ENCODE measurements at places on chromosomes 4 and X.

- DNase-seq = no peak
Measured at GRCh38 chr4:153576443-153576774, 107.7 kb upstream of the TLR2 start.

- DNase-seq = no peak
Measured at GRCh38 chrX:130174045-130174704, 2.4 kb downstream of the RAB33A start.

GRCh38 chr4:20840648-20841190 lies 140.5 kb downstream of the PACRGL start:
- DNase-seq = no peak

- no peak for DNase-seq
Measured at GRCh38 chrX:46178763-46179162, 366.5 kb downstream of the ZNF674 start.

- no peak for DNase-seq
Measured at GRCh38 chr4:10998846-10999245, 314.3 kb upstream of the CLNK start.

- DNase-seq = no peak
Measured at GRCh38 chrX:139126493-139126892, 404.0 kb upstream of the F9 start.

GRCh38 chr4:75107755-75108612 lies 175.1 kb downstream of the PARM1 start:
- no peak for DNase-seq

GRCh38 chrX:40081679-40082068 lies 16.1 kb downstream of the BCOR start:
- DNase-seq = no peak

DNA sequence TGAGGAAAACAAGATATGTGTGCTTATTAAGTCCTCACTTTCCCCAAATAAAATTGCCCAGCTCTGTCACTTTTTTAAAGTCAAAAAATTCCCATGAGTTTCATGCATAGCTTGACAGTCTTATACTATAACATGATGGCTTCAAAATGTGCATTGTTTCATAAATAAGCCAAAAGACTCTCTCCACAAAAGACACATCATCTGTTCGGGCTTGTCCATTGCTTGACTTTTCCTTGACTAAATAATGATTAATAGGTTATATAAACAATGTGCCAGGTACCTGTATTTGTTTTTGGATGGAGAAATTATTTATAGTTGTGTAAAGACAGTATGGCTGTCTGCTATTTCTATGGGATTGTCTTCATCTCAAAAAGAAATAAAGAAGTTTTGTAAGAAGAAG lies 329.2 kb upstream of the KLF3 start:
- DNase-seq = no peak

DNA sequence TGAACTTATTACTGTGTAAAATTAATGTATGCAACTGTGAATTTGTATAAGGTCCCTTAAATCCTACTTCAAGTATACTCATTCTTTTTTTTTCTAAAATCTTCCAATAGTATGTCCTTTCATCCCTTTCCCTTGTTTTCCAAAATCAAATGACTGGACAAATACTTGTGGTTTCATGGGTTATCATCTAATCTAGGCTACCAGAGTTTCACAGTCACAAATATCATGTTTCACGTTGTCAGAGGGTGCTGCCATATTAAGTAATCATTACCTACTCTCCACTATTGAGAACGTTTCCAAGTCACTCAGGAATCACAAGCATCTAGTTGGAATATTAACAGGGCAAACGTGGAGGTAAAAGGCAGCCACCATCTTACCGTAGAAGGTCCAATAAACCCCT lies 1235.0 kb upstream of the TENM3 start:
- DNase-seq = no peak

- no peak for DNase-seq
Measured at GRCh38 chr4:169618286-169618685, 2.1 kb upstream of the CLCN3 start.

- DNase-seq = no peak
Measured at GRCh38 chr4:1082215-1083182, 30.9 kb downstream of the RNF212 start.

DNA sequence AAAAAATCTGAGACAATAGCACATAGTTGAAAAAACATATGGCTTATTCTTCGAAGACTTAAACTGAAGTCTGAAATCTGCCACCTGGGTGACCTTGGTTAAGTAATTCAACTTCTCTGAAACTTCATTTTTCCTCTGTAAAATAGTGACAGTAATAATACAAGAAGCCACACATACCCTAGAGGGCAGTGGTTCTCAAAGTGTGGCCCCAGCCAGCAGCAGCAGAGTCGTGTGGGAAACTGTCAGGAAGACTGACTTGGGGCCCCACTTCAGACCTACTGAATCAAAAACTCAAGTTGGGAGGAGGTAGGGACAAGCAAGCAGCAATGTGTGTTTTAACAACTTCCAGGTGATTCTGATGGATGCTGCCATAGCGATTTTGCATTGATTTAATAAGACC lies 249.9 kb downstream of the HNRNPD start:
- no peak for DNase-seq

GRCh38 chrX:119984652-119985051 lies 41.1 kb upstream of the NKAP start:
- DNase-seq = no peak

DNA sequence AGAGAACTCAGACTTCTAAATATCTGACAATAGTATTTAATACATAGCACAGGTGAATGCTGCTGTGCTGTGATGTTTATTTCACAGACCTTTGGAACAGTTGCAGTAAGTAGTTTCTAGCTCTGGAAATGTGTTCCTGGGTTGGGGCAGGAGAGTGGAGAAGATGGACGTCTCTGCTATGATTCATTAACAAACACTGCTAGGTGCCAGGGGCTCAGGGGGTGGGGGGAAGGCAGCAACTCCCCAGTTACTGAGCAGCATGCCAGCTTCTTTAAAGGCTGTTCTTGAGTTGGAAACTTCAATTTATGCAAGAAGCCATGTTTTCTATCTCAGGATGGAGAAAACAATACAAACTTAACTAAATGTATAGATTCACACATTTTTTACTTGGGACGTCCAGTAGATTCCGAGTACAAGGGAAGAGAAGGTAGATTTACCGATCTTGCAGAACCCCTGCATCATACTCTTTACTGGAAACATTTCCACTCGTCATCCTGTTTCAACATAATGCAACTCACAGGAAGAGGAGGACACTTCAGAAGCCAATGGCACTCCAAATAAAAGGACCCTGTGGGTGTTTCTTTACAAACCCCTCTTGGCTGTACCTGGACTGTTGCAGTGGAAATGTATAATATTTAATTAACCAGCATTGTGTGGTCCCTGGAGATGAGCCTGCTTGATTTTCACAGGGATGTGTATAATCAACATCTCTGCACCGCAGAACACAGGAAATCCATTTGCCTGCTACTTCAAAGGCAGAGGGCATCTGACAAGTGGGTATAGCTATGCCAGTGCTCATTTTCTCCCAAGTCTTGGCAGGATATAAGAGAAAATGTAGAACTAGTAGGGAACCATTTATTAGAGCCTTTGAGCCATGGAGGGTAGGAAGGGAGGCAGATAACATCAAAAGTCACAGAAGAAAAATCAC lies 171.4 kb downstream of the SH3KBP1 start:
- no peak for DNase-seq

DNA sequence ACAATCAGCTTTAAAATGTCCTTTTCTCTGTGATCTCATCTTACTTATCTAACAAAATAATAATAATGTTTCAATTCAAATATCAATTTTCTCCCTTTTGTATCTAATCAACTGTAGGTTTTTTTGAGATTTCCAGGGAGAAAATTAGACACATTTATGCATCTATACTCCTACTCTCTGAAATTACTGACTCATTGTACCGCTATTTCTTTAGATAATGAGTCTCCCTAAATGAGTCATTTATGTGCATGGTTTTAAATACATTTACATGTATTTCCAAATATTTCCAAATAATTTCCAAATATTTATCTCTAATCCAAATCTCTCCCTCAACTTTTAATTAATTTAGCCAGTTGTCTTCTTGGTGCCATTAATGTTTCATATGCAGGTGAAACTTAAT lies 621.0 kb downstream of the TECRL start:
- DNase-seq = no peak

- DNase-seq = no peak
Measured at GRCh38 chrX:130280901-130281300, 12.2 kb upstream of the ZNF280C start.

GRCh38 chrX:18151157-18151556 lies 69.5 kb downstream of the BEND2 start:
- no peak for DNase-seq

DNA sequence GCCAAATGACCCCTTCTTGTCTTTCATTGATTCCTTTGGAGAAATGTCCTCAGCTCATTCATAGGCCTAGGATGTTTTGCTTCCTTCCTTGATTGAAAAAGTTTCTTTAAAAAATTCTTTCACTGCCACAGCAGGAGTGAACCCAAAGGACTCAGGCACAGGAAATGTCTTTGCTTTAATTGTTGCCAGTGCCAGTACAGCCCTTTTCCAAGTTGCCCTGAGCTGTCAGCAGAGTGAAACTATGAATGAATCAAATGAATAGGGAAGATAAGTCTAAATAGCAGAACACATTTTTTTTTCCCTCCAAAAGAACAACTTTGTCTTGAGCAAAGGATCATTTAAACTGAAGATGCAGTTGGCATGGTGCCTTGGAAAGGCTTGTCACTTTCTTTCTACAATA lies 63.8 kb upstream of the SLC4A4 start:
- no peak for DNase-seq

DNA sequence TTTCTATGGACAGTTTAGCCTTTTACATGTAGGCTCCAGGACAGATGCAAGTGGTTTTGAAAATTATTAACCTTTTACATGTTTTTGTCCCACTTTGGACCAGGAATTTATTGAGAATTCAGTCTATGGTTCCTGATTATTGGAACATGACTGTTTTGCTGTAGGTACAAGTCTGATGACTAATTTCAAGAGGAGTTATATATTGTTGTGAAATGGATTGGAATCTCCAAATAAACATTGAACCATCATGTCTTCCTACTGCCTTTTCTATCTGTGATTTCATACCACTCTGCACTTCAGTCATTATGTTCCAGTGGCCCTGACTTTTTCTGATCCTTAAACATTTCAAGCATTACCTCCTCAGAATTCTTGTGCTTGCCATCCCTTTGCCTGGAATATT lies 35.9 kb downstream of the TBC1D19 start:
- no peak for DNase-seq

DNA sequence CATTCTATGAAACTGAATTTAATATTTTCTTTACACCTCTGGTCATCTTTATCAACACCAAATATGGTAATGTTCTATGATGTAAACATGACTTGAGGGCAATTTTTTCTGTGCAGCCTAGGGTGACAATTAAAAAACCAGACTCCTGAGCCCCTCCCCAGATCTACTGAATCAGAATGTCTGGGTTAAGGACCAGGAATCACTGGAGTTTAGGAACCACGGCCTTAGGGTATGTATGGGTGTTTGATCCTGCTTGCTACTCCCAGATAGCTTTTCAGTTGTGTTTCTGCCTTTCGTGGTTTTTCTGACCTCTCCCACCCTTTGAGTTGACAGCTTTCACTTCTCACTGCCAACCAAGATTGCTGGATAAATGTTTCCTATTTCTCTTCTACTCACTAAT lies 332.2 kb downstream of the DHX15 start:
- no peak for DNase-seq

GRCh38 chr4:113904877-113905276 lies 74.6 kb downstream of the ARSJ start:
- DNase-seq = no peak

- DNase-seq = no peak
Measured at GRCh38 chr4:182385897-182386296, 142.7 kb downstream of the TENM3 start.

DNA sequence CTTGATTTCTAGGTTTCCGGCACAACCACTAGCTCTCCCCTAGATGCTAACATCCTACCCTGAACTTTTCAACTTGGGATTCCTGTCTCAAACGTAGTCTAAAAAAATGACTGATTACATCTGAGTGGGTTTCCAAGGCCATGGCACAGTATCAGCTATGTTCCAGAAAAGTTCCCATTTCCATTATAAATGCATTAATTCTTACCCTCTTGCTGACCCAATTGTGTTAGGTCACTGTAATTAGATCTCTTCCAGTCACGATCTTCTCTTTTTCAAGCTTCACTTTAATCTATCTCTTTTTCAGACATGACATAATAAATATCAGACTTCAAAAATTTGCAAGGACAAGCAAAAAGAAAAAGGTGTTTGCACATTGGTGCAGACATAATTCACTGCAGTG lies 50.6 kb upstream of the PDE5A start:
- DNase-seq = no peak

DNA sequence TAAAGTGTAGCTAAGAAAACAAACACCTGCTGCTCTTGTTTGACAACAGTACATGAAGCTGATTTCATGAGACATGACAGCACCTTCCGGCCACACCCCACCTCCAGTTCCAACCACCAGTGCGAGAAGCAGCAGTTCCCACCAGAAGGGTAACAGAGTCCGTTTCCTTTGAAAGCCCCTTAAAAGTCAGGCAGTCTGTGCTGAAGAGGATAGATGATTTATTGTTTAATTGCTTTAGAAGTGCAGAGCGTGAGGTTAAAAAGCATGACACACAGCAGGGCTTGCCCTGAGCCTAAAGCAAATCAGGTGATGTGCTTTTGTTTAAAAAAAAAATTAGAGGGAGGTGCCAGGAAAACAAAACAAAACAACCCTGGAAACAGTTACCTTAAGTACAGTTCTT lies 82.6 kb downstream of the HADH start:
- no peak for DNase-seq

DNA sequence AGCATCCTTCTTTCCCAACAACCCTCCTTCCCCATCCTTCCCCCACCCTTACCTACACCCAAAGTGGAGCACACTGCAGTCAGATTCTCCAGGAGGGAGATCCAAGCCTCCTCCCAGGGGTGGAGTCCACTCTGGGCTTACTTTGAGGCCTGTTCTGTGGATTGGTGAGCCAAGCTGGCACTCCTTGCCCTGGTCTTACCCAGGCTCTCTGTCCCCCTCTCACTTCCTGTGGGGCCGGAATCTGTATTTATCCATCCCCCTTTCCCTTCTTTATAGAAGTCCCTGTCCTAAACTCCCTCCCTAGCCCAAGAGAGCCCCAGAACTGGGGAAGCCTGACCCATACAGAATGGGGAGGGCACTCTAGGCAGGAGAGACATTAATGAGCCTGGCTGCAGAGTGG lies 3.2 kb upstream of the TSPYL2 start:
- no peak for DNase-seq

DNA sequence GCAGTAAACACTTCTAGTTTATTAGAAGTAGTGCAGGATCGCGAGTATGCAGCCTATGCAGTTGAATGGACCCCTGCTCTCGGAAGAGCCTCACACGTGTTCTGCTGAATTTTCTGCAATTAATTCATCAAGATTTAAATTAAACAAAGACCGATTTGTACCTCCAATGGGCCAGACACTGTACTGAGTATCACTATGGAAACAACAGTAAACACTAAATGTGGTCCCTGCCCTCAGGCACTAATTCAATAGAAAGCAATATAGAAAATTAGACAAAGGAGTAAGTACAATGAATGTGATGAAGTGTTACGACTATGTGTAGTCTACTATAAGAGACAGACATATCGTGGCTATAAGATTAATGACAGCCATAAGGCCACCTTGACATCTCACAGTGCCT lies 740.3 kb upstream of the FRG1 start:
- DNase-seq = no peak

GRCh38 chr4:159060161-159060560 lies 42.7 kb upstream of the RAPGEF2 start:
- DNase-seq = no peak

All from D721Med (cell line).